ENCODE measurements at places on chromosomes 5 and 9.
A peak's percentile ranks its signal among the peaks of the same experiment; 100 is the strongest.

DNA sequence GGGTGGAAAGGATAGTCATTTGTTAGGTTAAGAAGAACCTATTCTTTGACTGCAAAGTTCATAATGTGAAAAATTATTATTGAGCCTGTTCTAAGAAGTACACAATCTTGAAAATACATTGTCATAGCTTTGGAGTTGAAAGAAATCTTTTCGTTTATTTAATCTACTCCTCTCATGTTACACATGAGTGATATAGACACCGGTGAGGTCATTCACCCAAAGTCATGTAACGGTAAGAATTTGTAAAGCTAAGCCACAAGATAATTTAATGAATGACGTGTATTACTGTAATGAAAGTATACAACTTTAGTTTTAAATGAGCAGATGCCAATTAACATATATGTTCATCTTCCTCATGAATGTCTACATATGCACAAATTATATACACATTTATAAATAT lies 284.1 kb upstream of the PDE4D start:
- no peak for DNase-seq

DNA sequence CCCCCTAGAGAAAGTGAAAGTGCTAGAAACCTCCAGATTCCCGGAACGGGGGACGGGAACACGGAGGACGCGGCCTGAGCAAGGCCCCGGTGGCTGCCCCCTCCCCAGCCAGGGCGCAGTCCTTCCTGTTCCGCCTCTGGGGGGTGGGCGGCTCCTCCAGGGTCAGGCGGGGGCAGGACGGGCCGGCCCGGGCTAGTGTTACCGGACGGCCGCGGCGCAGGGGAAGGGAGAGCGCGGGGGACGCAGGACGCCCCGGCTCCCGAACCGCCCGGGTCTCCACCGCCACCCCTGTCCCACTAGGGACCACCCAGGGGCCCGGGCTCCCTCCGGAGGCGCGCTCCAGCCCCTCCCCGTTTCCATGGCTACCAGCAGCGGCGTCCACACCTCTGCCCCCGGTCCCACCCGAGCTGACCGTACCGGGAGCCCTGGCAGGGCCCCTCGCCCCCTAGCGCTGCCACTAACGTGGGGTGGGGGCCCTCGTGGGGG lies 579 bp downstream of the SLC12A7 start:
- peak; percentile 5 for DNase-seq

DNA sequence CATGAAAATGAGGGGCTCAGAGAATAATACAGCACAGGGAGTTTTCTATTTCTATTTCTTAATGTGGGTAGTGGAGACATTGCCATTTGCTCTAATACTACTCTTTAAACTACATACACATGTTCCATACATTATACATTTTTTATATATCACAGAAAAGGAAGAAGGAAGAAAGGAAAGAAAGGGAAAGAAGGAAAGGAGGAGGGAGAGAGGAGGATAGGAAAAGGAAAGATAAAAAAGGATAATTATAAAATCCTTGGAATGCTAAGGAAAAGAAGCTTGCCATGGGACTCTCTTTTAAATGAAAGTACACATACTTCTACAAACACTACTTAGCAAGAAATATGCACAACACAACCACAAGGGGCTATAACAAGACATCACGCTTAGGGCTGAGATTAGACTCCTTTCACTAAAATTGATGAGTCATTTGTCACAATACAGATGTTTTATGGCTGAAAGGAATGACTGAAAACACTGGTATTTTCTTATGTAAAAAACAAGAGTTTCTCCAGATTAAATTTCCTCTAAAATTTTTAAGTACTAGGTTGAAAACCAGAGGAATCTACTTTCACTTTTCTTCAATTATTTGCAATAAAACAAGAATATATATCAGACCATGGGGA lies 219.8 kb downstream of the ARL15 start:
- DNase-seq: peak; percentile 73

DNA sequence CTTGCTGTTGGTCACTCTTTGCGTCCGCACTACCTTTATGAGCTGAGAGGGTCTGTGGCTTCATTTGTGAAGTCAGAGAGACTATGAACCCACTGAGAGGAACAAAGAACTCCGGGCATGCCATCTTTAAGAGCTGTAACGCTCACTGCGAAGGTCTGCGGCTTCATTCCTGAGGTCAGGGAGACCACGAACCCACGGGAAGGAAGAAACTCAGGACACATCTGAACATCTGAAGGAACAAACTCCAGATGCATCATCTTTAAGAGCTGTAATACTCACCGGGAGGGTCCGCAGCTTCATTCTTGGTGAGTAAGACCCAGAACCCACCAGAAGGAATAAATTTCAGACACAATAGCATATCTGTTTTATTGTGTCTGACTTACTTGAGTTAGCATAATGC lies 19.2 kb downstream of the GCNT1 start:
- no peak for DNase-seq

GRCh38 chr9:23229890-23230317 lies 596.1 kb downstream of the ELAVL2 start:
- DNase-seq: no peak

GRCh38 chr5:3392306-3392939 lies 203.2 kb upstream of the IRX1 start:
- no peak for DNase-seq

DNA sequence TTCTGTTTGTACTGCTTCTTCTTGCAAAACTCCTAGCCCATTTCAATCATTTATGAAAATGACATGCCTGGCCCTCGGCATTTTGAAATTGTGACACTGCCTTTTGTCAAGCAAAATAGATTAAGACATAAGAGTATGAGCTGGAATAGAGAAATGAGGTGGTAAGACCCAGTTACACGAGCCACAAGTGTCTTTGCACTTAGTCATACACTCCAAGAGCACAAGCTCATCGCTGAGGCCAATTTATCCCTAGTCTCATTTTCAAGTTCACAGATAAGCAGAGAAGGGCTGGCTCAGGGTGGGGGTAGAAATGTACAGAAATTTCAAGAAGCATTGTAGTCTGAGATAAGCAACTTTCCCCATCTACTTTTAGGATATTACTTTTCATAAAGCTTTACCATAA lies 40.6 kb upstream of the MAP1B start:
- DNase-seq: peak; percentile 25

GRCh38 chr9:76876098-76876497 lies 29.8 kb downstream of the PRUNE2 start:
- no peak for DNase-seq

DNA sequence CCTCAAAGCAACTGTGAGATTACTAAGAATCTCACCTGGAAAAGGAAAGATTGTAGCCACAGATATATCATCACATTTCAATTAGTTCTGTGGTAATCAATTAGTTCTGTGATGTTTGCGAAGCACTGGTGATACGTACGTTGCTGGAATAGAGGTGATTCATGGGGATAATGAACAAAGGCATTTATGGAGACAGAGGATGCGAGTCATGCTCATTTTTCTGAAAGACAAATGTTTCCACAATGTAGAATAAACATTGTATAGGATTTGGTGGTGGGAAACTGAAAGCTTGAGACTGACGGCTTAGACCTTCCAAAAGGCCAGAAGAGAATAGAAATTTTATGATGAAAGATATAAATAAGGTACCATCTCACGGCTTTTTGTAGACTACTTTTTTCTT lies 507.3 kb upstream of the TYRP1 start:
- DNase-seq: no peak

GRCh38 chr5:172147857-172148256 lies 40.2 kb downstream of the STK10 start:
- DNase-seq: no peak

GRCh38 chr5:16740811-16741392 lies 124.1 kb upstream of the RETREG1 start:
- no peak for DNase-seq

- no peak for DNase-seq
Observed at GRCh38 chr5:139462586-139463276, at the start of gene ECSCR. TSS of gene ECSCR (minus strand) at chr5:139462743. CDS start at chr5:139462670, 73 bp downstream.

- DNase-seq: peak; percentile 69
Observed at GRCh38 chr5:93583768-93584595, 960 bp downstream of the NR2F1 start.

GRCh38 chr5:151949701-151950308 lies 25.2 kb upstream of the GLRA1 start:
- no peak for DNase-seq

DNA sequence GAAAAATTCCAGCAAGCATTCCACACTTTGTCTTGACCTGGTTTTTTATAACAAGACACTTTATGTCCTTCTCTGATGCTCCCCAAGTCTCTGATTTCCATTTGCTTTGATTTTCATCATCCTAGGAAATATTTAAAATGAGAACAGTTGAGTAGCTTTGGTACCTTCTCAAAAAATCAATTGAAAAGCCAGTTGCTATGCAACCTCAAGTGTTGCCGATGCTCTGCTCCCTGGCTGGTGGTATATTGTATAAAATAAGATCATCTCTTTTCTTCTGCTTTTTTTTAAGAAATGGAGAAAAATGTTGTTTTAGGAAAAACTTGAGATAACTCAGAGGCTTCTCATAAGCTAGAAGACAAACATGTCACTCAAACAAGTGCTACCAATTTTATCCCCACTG lies 109.7 kb downstream of the ZNF354C start:
- no peak for DNase-seq

DNA sequence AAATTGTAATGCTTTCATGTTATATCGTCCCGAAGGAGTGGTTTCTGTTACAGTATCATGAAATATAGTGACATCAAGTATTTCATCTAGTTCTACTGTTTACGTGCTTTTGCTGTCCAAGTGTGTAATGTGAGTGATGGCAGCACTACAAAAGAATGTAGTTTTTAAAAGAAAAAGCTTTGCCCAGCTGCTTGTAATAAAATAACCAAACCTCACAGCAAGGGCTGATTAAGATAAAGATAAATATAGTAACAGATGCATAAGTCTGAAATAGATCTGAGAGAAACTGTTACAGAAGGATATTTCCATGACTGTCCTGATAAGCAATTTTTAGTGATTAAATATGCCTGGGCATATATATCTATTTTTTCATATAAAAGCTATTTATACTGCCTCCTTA lies 106.4 kb downstream of the AUH start:
- no peak for DNase-seq

- DNase-seq: no peak
Observed at GRCh38 chr9:101117161-101117560, 88.6 kb downstream of the PLPPR1 start.

GRCh38 chr5:158285698-158286097 lies 426.8 kb upstream of the CLINT1 start:
- no peak for DNase-seq

DNA sequence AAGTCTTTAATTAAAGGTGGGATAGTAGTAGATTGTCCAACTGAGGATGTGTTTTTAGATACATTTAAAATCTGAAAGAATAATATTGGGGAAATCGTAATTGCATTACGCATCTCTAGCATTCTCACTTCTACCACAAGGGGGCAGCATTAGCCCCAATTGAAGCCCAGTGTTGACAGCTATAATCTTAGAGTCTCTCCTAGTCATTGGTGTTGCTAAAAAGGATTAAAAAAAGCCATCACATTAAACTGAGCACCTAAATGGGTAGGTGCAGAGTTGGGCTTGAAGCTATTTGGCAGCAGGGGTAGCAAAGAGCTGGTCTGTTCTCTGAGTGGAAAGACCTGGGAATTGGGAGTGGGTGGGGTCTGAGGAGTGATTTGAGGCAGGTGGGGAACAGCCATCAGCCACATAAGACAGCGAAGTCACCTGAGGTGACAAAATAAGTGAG lies 177.2 kb downstream of the OSTF1 start:
- peak; percentile 50 for DNase-seq

- DNase-seq: no peak
Observed at GRCh38 chr5:44389090-44389822, at the start of gene FGF10. TSS of gene FGF10 (minus strand) at chr5:44389420. CDS start at chr5:44388682, 738 bp downstream.

GRCh38 chr5:6158974-6159831 lies 219.1 kb downstream of the MED10 start:
- peak; percentile 84 for DNase-seq

- peak; percentile 9 for DNase-seq
Observed at GRCh38 chr5:77145666-77146065, 58.6 kb upstream of the ZBED3 start.

- no peak for DNase-seq
Observed at GRCh38 chr5:32002755-32003154, 171.4 kb downstream of the GOLPH3 start.

DNA sequence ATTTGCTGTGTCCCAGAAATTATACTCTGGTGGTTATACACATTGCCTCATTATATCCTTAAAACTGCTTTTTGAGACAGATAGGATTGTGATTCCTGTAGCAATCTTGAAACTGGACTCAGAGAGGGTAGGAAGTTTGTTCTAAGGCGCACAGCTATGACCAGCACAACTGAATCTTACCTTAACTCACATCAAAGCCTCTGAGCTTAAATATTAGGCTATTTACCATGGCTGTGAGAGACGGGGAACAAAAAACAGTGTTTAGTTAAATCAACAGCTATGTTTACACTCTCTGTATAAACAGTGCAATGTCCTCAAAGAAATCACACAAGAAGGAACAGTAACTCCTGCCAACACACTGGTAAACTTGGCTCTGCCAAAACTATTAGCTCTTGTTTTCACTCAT lies 50.9 kb upstream of the TUT7 start:
- no peak for DNase-seq

DNA sequence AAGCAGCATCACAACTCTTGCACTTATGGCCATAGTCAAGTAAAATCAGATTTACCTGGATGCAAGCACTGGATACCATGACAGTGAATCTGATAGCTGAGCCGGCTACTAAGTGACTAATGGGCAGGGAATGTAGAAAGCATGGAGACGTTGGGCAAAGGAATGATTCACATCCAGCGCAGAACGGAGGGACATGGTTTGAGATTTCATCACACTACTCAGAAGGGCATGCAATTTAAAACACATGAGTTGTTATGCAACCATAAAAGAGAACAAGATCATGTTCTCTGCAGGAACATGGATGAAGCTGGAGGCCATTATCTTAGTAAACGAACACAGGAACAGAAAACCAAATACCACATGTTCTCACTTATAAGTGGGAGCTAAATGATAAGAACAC lies 169.1 kb upstream of the PIK3R1 start:
- DNase-seq: peak; percentile 85

GRCh38 chr5:106307265-106307664 lies 1363.5 kb downstream of the EFNA5 start:
- DNase-seq: no peak

DNA sequence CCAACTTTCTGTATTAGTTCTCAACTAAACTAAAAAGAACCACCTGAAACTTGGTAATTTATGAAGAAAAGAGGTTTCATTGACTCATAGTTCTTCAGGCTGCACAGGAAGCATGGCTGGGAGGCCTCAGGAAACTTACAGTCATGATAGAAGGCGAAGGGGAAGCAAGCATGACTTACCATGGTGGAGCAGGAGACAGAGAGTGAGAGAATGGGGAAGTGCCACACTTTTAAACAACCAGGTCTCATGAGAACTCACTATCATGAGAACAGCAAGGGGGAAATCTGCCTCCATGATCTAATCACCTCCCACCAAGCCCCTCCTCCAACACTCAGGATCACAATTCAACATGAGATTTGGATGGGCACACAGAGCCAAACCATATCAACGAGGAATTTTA lies 123.5 kb downstream of the DEPDC1B start:
- no peak for DNase-seq

GRCh38 chr9:27204578-27204977 lies 92.4 kb downstream of the EQTN start:
- DNase-seq: no peak

GRCh38 chr5:141637123-141637766 lies 448 bp downstream of the RELL2 start:
- peak; percentile 30 for DNase-seq
